ENCODE measurements at places on chromosomes 7 and 10.

DNA sequence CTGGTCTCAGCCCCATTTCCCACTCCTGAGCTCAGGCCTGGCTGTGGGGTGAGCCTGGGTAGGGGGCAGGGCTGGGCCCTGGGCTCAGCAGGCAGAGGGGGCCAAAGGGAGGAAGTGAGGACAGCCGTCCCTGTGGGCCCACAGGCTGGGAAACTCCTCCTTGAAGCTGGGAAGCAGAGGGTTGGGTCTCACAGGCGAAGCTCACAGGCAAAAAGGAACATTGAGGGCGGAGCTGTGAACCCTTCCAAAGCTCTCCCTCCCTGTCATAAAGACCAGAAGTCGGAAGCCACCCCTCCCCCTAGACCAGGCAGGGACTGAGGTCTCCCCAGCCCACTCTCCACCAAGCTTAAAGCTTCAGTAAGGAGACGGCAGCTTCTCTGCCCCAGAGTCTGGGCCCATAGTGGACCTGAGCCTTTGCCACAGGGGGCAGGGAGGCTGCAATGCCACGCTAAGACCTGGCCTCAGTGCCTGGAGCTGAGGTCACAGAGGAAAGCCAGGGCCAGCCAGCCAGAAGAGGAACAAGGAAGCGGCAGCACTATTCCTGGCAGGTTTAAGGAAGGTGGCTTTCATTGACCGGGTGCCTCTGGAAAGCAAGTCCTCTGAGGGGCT is 1.0 kb upstream of the KCP start:
- no peak for DNase-seq

DNA sequence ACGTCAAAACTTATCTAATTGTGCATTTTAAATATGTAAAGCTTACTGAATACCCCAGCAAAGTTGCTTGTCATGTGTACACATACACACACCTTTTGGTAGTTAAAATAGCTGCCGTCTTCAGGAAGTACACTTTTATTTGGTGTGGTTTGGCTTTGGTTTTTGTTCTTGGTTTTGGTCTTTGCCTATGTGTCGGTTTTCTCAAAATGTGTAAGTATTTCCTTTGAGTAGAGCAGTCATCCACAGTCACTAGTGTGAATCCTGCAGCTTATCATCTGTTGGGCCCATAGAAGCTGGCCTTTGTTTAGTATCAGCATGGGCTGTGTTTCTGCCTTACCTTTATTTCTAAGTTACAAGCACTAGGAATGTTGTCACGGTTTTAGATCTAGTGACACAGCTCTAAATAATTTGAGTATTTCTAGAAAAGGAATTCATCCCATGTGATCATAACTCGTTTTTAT is 35.3 kb downstream of the NET1 start:
- no peak for DNase-seq

DNA sequence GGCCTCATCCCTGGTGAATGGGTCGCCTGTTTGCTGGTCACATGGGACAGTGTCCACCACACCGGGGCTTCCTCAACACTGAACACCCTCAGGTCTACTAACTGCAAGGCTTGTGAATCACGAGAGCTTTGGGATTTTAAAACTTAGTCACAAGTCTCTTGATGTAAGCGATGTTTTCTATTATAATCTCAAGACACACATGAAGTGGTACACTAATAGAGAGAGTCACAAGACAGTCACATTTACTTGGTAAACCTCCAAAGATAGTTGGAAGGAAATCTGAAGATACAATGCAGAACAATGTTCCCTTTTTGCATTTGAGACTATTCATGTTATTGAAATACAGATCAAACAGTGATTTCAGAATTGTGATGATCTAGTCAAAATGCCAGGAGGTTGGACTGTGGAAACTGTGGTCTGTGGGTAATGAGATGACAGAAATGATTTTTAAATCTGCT is 233.1 kb upstream of the KLF6 start:
- no peak for DNase-seq

GRCh38 chr7:23106823-23107663 is 1.5 kb downstream of the KLHL7 start:
- no peak for DNase-seq

DNA sequence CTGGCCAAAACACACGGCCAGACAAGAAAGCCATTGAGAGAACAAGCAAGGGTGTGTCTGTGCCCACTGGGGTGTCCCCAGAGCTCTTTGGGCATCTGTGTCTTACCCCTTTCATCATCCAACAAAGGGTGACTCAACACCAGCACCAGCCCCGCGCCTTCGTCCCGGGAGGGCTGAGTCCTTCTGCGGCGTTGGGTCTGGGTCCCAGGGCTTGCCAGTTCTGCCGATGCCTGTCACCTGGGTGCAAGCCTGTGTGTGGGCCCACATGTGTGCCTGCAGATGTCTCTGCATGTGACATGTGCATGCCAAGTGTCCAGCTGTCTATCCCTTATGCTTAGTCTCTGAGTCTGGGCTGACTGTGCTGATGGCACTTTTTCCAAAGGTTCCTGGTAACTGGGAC is 24.4 kb upstream of the ELN start:
- DNase-seq = no peak

GRCh38 chr10:90859321-90859751 is 1.5 kb upstream of the HTR7 start:
- no peak for DNase-seq

- DNase-seq = peak; percentile 94
Observed at GRCh38 chr7:107505997-107506673, 36.3 kb downstream of the GPR22 start.
